D341Med (cell line): ENCODE measurements at places on chromosomes 13 and 19.

- DNase-seq, result no peak
Observed at GRCh38 chr13:51524312-51524711, 60.0 kb upstream of the WDFY2 start.

- DNase-seq, result no peak
Observed at GRCh38 chr13:103640606-103641005, 574.4 kb upstream of the SLC10A2 start.

- no peak for DNase-seq
Observed at GRCh38 chr13:95893861-95894260, 159.3 kb downstream of the UGGT2 start.

GRCh38 chr19:50549927-50550593 lies 18.2 kb downstream of the LRRC4B start:
- DNase-seq, result no peak

GRCh38 chr19:1084024-1084868 lies 10.9 kb downstream of the POLR2E start:
- DNase-seq, result no peak

GRCh38 chr19:33437821-33438671 lies 64.5 kb downstream of the CEBPG start:
- no peak for DNase-seq

DNA sequence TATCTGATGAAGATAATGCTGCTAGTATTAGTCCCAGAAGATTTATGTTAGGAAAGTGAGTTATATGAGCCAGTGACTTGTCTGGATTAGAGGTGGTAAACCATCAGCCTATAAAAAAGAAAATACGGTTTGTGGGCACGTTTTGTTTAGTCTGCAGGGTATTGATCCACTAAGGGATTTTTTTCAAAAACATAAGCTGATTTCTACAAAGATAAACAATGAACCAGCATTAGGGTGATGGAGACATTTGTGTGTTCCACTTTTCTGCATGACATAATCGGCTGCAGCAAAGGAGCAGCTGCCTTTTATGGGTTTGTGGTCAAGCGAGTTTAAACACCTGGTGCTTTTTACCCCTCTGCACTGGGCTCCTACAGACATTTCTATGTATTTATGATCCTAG lies 836.4 kb upstream of the GPC6 start:
- peak; percentile 10 for DNase-seq

GRCh38 chr19:7006135-7006704 lies 15.0 kb downstream of the MBD3L2B start:
- DNase-seq, result no peak

DNA sequence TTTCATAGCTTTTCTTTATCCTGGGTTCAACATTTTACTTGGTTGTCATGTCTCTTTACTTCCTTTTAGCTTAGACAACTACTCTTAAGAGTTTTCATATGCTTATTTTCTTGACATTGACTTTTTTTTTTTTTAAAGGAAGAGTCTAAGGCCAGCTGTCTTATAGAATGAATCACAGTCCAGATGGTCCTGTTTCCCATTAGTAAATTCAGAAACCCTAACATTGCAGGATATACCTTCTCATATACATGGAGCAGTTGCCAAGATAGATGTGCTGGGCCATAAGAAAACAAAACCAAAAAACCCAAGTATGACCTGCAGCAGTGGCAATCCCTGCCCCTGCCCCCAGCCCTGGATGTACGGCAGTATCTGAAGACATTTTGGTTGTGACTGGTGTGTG lies 72.8 kb downstream of the COG3 start:
- no peak for DNase-seq

GRCh38 chr19:12733369-12734214 lies 892 bp downstream of the TRIR start:
- peak; percentile 64 for DNase-seq

DNA sequence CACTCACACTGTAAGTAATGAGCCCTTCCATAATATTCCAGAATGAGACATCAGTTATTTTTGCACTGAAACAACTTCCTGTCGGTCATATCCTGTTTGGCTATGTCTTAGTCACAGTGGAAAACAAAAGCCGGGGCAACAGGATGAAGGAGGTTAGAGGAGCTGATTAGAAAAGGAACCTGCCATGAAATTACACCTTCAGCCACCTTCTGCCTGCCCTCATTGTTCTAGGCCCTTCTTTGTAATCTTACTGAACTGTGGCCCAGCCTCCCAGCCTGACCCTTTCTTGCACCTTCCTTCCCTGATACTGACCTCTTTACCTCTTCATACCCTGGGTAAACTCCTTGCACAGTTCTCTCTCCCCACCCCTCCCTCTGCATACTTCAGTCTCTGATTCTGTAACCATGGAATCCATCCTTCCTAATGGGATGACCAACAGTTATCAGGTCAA lies 67.3 kb downstream of the DOCK9 start:
- no peak for DNase-seq

- DNase-seq, result no peak
Observed at GRCh38 chr13:102316732-102317131, 85.1 kb downstream of the FGF14 start.

DNA sequence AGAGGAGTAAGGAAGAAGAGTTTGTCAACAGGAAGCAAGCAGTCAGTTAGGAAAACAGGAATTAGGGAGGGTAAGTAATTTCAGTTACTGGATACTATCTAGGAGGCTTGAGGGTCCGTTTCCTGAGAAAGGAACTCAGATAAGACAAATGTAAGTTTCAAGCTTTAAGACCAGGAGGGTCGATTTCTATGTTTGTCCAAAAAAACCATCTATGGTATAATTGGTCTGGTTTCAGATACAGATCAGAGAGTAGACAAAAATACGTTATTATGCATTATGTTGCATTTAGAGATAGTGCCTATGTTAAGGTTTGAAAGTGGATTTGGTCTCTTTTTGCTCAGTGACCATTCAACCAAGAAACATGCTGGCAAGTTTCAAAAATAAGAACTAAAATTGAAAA lies 789.6 kb upstream of the PCDH20 start:
- DNase-seq, result no peak

- no peak for DNase-seq
Observed at GRCh38 chr13:34408640-34409039, 533.4 kb upstream of the NBEA start.

DNA sequence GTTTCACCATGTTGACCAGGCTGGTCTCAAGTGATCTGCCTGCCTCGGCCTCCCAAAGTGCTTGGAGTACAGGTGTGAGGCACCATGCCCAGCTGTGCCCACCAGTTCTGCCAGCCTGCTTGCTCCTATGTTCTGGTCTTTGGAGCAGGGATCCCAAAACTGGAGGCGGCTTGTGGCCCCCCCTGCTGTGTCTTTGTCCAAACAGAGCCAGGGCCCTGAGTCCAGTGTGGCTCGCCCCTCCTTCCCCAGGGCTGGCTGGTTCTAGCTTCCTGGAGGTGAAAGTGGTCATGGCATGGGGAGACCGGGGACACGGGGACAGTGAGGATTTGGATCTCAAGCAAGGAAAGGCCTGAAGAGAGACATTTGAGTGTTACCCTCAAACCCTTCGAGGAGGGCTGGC lies 11.5 kb upstream of the TINCR start:
- no peak for DNase-seq

DNA sequence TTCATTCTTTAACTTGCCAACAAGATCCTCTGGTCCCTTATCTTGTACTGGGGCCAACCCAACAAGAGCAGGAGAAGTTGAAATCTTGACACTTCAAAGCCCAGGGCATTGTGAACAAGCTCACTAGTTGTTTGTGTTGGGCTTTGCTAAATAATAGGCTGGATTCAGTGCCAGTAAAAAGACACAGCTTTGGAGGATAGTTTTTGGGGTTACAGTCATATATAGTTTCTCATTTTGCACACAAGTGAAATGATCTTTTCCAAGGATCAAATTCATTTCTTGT lies 30.3 kb upstream of the LRCH1 start:
- no peak for DNase-seq

DNA sequence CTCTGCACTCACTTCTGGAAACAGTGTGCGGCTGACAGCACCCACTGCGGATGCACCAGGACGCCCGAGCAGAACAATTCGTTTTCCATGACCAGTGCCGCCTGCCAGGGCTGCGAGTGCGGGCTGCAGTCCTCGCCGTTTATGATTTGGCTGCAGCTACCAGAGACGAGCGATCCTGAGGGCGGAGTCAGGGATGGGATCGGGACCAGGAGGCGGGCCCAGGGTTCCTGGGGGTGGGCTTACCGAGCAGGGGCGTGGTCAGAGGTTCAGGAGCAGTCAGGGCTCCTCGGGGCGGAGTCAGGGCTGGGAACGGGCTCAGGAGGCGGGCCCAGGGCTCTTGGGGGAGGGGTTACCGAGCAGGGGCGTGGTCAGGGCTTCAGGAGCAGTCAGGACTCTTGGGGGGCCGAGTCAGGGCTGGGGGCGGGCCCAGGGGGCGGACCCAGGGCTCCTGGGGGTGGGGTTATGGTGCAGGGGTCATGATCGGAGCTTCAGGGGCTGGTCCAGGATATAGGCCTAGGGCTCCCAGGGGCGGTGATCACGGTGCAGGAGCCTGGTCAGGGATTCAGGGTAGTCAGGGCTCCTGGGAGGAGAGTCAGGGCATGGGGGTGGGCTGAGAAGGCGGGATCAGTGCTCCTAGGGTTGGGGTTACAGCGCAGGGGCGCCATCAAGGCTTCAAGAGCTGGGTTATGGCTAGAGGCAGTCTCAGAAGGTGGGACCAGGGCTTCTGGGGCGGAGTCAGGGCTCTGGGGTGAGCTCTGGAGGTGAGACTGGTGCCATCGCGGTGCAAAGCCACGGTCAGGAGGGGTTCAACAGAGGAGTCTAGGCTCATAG lies 1.7 kb downstream of the KLK4 start:
- DNase-seq, result peak; percentile 72

GRCh38 chr13:101868585-101869469 lies 416.4 kb downstream of the ITGBL1 start:
- no peak for DNase-seq

DNA sequence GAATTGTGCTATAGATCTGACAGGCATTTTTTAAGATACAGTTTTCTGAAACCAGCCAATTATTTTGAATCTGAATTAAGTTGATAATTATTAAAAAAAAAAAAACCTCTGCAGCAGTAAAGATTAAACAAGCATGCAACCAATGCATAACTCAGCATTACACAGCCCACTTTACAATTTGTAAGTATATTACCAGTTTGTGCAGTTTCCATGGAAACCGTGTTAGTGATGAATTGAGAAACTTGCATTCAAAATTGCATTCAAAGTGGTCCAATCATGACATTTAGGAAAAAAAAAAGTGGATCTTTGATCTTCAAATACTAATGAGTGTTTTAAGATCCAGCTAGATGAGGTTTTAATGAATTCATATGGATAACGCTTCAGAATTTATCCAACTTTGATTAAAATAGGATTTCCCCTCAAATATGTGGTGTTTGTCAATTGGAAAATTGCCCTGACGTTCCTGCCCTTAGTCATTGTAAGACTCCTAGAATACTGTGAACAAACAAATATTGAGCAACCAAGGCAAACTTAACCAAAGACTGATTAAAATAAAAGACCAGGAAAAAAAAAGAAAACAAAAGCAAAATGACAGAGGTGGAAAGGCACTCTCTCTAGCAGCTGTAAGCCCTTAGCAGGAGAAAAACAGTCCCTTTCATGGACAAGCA lies 314.8 kb upstream of the MAB21L1 start:
- DNase-seq, result no peak

- no peak for DNase-seq
Observed at GRCh38 chr19:18023622-18024251, 15.8 kb downstream of the ARRDC2 start.

GRCh38 chr19:46386996-46387712 lies 26.2 kb downstream of the CCDC8 start:
- DNase-seq, result no peak

DNA sequence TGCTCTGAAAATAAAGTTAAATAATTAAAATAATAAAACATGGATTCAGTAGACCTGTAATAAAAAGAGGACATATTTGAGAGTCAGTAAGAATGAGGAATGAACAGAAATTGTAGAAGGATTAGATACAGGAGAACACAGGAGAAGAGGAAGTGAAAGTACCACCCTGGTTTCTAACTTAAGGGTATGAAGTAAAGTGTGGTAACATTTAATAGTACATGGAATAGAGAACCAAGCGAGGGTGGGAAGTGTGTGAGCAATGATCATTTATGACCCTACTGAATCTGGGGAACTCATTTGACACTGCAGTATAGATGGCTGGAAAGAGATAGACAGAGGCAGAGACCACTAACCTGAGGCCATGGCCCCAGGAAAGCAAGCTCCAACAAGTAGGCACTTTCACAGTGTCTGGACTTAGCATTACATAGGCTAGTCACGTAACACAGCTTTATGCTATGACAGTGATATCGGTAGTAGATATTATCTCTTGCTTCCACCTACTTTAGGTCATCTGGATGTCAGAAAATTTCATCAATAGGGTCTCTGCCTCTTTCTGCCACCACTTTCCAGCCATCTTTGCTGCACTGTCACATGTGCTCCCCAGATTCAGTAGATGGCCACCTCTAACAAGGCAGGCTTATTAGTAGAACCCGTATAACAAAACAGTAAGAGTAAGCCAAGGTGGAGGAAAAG lies 633.9 kb upstream of the MIR17HG start:
- DNase-seq, result no peak

- peak; percentile 65 for DNase-seq
Observed at GRCh38 chr19:18699403-18700054, 16.0 kb downstream of the CRTC1 start.

- DNase-seq, result no peak
Observed at GRCh38 chr13:39405596-39406205, 197.3 kb downstream of the LHFPL6 start.

GRCh38 chr19:16623576-16623975 lies 4.4 kb downstream of the MED26 start:
- DNase-seq, result no peak

GRCh38 chr19:8395621-8396082 lies 5.5 kb downstream of the RAB11B start:
- no peak for DNase-seq

DNA sequence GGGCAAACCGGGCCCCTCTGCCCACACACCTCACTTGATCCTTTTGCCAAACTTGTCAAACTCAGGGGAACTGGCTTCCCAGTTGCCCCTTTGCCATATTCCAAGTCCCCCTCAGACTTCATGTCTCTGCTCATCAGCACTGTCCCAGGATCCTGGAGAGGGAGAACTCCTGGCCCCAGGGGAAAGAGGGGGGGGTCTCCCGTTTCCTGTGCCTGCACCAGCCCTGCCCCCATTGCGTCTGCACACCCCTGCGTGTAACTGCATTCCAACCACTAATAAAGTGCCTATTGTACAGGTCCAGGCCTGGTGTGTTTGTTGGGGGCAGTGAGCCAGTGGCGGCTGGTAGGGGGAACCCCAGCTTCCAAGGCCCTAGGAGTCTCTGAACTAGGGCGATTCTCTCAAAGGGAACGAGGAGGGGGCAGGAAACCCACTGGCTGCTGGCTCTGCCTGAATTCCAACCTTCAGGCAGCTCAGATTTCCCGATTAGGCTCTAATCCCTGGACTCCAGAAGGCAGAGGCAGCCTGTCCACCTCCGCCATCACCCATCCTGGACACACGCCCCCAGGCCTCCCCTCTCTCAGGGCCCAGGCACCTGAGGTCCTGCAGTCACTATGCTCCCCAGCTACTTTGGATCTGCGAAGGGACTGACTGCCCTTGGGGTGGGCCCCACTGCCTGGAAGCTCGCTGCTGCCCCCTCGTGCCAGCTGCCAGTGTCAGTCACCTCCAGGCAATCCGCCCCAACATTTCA lies 9.7 kb upstream of the ILF3 start:
- DNase-seq, result peak; percentile 93

GRCh38 chr19:34962687-34963572 lies 1.1 kb downstream of the ZNF792 start:
- peak; percentile 29 for DNase-seq
